ENCODE measurements at places on chromosomes 2 and 18.

DNA sequence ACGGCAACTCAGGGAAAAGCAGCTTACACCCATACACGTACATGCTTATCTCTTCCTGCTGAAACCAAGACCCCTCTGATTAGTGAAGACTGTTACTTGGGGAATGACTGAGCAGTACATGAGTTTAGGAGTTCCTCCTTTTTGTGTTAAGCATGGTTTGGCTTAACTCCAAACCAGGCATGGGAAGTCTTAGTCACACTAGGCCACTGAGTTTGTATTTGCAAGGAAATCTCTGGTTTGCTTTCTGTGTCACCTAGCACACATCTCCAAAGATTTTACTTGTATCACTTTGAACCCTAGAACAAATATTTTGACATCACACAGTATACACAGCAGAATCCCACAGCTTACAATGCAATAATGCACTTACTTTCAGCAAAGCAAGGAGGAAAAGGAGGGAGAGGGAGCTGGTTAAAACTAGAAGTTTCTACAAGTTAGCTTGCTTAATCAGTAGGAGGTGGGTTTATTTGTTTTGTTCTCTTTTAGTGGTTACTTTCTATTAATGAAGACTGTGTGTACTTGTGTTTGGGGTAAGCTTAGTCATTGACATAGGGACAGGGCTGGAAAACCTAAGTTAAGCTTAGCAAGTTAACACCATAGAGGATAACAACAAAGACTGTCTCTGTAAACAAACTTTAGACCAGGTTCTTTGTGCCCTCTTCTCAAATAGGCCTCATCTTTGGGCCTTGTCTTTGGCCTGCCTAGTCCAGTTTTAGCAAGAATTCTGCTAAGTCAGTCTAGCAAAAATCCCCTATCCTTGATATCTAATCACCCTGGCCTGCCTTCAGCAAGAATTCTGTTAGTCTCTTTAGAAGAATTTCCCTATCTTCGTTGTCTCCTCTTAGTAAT, 219.4 kb downstream of the MREG start:
- DNase-seq: peak; percentile 37

- DNase-seq: peak; percentile 64
Measured at GRCh38 chr2:143901185-143901842, 618.6 kb downstream of the ZEB2 start.

DNA sequence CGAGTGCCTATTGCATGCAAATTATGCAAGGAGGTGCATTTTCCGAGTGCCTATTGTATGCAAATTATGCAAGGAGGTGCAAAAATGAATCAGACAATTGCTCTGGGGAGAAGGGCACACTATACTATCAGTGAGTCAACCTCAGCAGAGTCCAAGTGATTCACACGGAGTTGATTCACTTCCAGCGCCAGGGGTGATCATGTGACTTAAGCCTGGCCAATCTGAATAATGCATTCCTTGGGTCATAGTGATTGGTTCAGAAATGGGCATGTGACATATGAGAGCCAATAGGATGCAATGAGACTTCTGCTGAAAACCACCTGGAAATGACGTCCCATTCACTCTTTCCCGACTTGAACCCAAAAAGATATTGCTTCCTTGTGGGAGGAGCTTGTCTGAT, 152.2 kb downstream of the DAW1 start:
- DNase-seq: no peak

GRCh38 chr2:11562011-11562410, 28.2 kb downstream of the GREB1 start:
- no peak for DNase-seq

DNA sequence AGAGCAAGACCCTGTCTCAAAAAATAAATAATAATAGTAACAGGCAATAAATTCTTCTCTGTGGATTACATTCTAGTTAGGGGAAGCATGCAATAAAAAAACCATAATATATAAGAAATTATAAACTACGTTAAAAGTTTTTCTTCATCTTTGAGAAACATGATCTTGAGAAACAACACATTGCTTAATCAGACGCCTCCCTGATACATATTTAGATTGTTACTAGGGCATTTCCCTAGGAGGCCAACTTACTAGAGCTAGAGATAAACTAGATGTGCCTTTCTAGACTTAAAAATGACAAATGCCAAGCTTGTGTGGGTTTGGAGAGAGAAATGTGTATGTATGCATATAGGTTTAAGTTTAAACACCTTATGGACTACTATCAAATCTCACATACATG, 76.3 kb upstream of the GALNT5 start:
- no peak for DNase-seq

GRCh38 chr2:150792780-150793300, 305.4 kb upstream of the RND3 start:
- DNase-seq: no peak

GRCh38 chr2:177625744-177626650, 233.4 kb downstream of the AGPS start:
- DNase-seq: no peak

- no peak for DNase-seq
Measured at GRCh38 chr2:158914731-158915130, 53.7 kb upstream of the TANC1 start.

- DNase-seq: no peak
Measured at GRCh38 chr2:172540421-172540820, 15.5 kb upstream of the PDK1 start.

- no peak for DNase-seq
Measured at GRCh38 chr2:160372010-160372356, 121.6 kb downstream of the RBMS1 start.

- DNase-seq: no peak
Measured at GRCh38 chr18:50715919-50716318, 103.9 kb downstream of the MRO start.

Measured in HTR-8/SVneo (cell line).